ENCODE measurements at places on chromosomes 7 and 10.

DNA sequence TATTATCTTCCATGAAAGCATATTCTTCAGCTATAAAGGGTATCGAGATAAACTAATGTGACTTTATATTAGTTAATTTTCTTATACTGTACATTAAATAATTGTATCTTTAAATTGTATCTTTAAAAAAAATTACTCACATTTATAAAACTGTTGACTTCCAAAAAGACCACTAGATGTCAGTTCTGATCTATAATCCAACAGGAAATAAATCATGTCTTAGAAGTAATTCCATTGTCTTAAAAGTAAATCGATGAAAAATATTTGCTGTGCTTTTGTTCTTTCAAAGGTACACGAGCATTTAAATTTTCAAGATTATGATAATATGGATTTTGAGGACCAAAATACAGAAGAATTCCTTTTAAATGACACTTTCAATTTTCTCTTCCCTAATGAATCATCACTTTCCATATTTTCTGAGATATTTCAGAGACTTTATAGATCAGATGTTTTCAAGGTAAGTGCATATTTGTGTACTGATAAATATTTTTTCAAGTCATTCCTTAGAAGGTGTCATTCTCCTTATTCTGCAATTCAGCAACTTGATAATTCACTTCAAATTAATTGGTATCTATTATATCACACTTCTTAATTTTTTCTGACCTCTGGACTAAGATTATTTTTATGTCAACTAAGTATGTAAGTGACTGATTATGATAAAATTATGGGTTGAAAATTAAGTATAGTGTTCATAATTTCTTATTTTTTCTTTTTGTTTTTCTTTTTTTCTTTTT is 138.5 kb downstream of the CPED1 start:
- no peak for DNase-seq

DNA sequence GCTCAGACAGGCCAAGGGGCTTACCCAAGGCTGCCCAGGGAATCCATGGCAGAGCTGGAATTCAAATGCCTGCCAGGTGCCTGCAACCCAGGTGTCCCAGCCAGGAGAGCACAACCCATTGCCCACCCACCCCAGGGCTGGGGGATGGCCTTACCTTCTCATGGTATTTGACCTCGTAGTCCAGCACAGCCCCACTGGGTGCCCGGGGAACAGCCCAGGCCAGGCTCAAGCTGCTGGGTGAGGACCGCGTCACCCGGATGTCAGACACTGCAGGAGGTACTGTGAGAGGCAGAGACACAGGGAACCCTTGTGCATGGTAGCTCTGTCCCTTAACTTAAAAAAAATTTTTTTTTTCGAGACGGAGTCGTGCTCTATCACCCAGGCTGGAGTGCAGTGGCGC is 9.0 kb downstream of the EPHB4 start:
- DNase-seq = no peak

GRCh38 chr7:80312139-80312661 is 177.6 kb downstream of the GNAI1 start:
- no peak for DNase-seq

DNA sequence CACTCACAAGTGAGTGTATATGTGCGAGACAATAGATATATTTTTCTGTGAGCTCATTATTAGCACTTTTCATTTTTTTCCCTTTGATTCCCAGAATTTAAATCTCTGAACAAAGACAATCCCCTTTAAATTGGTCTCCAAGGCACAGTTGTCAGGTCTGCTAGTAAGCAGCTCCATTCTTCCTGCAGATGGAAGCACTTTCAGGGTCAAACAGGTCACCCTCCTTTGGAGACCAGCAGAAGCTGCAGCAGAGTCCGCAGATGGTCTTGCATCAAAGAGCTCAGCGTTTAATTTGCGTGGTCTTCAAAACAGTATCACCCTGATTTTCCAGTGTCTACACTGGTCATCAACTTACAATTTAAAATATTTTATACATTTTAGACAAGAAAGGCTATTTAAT is 543.8 kb downstream of the ARL4A start:
- DNase-seq = no peak

DNA sequence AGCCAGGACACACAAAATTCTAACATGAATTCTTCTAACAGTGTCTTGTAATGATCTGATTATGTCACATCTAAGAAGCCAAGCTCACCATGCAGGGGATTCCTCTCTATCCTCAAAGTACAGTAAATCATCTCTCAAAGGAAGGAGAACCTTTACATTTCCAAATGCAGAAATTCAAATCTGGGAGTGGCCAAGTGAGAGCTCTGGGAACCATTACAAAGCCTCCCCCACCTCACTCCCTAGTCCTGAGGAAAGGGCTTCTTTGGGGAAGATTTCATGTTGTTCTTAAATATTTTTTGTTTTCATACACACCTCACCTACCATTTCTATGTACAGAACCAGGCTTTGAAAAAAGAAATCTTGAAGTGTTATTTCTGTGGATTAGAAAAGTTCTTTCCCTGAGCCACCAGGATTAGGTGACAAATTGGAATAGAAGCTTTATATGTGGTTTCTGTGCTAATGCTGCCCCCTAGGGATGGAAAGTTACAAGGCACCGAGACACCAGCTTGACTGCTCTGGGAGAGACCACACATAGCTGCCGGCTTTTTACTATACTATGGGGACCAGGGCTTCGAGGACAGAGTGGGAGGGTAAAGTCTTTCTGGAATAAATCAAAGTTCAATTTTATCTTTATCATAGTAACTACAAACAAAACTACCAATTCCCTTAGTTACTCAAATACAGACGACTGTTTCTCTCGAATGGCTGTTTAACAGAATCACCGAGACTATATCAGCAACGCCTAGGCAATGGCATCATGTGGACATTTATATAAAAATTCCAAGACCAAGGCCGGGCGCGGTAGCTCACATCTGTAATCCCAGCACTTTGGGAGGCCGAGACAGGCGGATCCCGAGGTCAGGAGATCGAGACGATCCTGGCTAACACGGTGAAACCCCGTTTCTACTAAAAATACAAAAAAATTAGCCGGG is 116.1 kb downstream of the RNF216 start:
- peak; percentile 88 for DNase-seq

DNA sequence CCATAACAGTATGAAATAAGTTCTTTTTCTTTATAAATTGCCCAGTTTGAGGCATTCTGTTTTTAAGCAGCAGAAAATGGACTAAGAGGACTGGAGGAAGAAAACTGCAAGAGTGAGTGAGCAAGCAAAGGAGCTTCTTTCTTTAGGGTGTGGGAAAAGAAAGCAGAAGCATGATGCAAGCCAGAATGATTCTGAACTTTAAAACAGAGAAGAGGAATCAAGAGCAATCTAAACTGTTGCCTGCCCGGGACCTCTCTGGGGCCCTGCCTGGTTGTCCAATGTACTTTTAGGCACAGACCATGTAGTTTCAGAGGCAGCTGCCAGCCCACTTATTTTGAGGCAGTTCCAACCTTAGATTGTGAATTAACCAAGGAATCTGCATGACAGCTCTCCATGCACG is 186.3 kb downstream of the PLPP4 start:
- no peak for DNase-seq

- no peak for DNase-seq
Observed at GRCh38 chr7:35820858-35821257, 20.0 kb downstream of the SEPTIN7 start.

- no peak for DNase-seq
Observed at GRCh38 chr10:48782386-48782785, 97.7 kb downstream of the WDFY4 start.

GRCh38 chr7:73738220-73738611 is 386 bp downstream of the ABHD11 start:
- DNase-seq = peak; percentile 53

DNA sequence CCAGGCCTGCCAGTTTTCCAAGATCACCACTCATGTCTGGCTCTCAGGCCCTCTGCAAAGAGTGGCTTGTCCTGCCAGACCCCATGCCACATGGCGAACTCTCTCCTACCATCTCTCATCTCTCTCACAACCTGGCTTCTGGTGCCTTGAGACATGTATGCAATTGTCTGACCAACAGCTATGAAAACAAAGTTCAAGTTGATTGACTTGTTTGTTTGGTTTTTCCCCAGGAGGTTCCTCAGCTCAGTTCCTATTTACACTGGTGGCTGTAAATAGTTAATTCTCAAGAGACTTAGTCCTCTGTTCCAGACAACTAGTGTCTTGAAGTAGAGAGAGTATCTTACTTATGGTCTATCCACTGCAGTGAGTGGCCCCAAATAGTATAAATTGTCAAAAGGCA is 131.8 kb downstream of the SNX10 start:
- DNase-seq = no peak

DNA sequence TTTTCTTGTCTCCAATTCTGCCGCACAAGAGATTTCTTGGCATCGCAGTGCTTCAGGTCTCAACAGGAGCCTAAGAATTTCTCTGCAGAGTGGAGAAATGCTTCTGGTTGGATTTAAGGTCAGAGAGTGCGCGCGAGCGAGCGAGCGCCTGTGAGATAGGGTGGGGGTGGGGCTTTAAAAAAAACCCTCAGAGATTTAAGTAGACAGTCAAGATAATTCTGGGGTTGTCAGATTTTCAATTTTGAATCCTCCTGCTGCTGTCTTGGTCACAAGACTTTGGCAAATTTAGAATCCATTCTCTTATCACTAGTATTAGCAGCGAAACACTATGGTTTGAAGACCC is 49.7 kb downstream of the CPEB3 start:
- peak; percentile 64 for DNase-seq

DNA sequence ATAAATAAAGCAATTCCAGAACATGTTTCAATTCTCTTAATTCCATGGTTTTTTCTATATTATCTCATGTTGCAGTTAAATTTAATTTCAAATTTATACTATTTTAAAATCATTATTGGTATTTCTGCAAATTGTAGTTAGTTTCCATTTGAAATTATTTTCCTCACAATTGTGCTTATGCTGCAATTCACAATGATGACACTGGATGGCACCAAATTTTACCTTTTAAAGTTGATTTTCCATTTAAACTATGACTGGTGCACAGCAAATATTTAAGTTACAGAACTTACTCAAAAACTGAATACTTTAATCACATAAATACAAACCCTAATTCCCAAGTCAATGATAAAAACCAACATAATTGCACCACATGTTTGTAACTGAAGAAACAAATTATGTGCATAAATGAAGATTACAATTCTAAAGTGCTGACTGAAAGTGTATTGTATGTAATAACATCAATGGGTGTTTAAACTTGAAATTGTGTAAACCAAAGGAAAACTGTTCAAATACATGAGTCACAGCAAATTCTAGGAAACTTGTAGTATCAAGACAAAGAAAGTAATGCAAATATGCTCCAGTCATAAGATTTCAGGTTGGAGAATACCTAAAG is 75.3 kb upstream of the AASS start:
- DNase-seq = peak; percentile 38

DNA sequence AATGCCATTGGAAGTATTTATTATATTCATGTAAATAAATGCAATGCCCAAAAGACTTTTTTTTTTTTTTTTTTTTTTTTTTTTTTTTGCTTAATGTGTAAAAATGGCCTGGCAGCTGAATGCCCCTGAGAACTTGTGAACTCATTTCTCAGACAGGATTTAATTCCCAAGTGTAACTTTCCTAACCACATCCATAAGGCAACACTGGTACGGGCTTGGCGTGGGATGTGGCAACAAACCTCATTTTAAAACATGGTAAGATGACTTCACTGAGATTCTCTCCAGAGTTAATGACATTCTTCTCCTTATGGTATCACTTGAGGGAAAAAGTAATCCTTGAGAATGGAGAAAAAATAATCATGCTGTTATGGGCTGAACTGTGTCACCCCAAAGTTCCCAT is 150.4 kb downstream of the DGKI start:
- DNase-seq = no peak

- DNase-seq = no peak
Observed at GRCh38 chr7:6269527-6269926, 2.9 kb downstream of the CYTH3 start.
